Smooth muscle cell of bladder (primary cell): ENCODE measurements at places on chromosomes 6 and 20. TPM values are rescaled to one million over a fixed set of nuclear protein-coding genes. Genes with fewer than 3 reads are reported as not detected.

Gene SCUBE3
- 1.7 and 1.8 TPM in 2 replicates for total RNA-seq

Gene TNNC2
- 1.00 and 1.1 TPM in 2 replicates for total RNA-seq

Gene POM121L2
- total RNA-seq, result not detected in 2 replicates

Gene CST5
- total RNA-seq, result not detected in 2 replicates

Gene PREX1
- 8.1 and 13.1 TPM in 2 replicates for total RNA-seq
